ENCODE measurements at places on chromosomes 12 and 14.

DNA sequence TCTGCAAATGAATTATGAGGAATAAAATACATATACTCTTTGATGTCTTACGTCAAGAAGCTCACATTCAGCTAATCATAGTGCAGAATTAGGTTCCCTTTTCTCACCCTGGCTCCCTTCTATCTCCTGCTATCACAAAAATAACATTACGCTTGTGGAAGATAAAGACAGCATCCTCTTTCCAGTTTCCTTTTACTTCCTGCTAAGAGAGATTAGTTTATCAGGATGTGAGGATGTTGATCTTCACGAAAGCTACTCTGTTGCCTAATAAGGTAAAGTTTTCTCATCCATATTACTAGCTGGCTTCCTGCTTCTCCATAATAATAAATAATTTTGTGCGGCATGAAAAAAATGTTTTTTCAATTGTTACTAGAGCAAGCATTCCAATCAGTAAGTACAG lies 217.7 kb upstream of the DCN start:
- no peak for DNase-seq

GRCh38 chr14:22554498-22555383 lies 34.3 kb downstream of the DAD1 start:
- no peak for DNase-seq

GRCh38 chr12:126772171-126772864 lies 1494.7 kb upstream of the TMEM132C start:
- no peak for DNase-seq

GRCh38 chr14:37810094-37810801 lies 214.8 kb downstream of the TTC6 start:
- DNase-seq = no peak

DNA sequence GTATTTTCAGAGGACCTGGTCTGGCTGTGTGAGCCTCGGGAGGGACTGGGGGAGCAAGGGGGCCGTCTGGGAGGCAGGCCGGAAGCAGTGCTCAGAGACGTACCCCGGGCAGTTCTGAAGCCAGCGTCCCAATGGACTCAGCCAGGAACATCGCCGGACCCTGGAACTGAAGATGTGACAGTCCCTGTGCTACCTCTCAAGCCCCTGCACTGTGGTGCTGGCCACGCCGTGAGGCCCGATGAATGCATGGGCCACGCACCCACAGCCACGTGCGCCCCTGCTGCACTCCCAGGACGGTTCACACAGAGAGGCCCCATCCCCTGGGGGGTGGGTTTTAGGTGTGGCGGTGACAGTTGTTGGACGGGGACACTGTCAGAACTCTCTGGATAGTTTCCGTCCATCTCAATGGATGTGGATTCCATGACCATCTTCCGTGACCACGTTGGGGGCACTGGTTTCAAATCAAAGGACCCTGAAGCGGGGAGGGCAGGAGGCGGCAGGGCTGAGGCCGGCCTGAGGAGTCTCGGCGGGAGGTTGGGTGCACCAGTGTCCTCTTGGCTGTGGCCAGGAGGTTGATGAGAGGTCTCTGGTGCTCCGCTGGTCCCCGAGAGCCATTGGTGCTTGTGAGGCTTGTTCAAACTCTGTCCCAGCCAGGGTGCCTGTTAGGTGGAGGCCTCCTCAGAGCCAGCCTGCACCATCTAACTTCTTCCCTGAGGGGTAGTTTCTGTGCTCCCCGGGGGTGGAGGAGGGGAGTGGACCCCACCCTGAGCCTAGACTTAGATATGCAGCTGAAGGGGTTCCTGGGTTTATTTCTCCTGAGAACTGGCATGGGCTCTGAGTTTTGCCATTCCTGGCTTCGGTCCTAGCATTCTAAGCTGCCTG lies 36.3 kb upstream of the TSPAN9 start:
- DNase-seq = no peak

- DNase-seq = no peak
Measured at GRCh38 chr14:101215266-101215665, 311.7 kb upstream of the RTL1 start.

Measured in NCI-H345 (cell line).